Nasal cavity respiratory epithelium epithelial cell of viscerocranial mucosa (primary cell): ENCODE measurements at places on chromosomes 13 and 19. TPM values are rescaled to one million over a fixed set of nuclear protein-coding genes. Genes with fewer than 3 reads are reported as not detected.

LILRA5 gene
- not detected in 2 replicates for total RNA-seq

PRSS57 gene
- total RNA-seq: not detected in 2 replicates

TEKTIP1 gene
- total RNA-seq: 0.14 TPM in 1 of 2 replicates, not detected in the other

ERICH6B gene
- total RNA-seq: not detected in 2 replicates

PLK5 gene
- total RNA-seq: not detected in 2 replicates

ZBTB45 gene
- 3.8 and 7.3 TPM in 2 replicates for total RNA-seq

MCEMP1 gene
- under 0.01 TPM in 1 of 2 replicates, not detected in the other for total RNA-seq

STOML3 gene
- not detected in 2 replicates for total RNA-seq

GNA15 gene
- total RNA-seq: 93.0 and 95.7 TPM in 2 replicates

MYPOP gene
- total RNA-seq: 1.0 and 2.3 TPM in 2 replicates
